Esophagus (tissue), 2 donors: ENCODE measurements at places on chromosomes 3 and 15. TPM values are rescaled to one million over a fixed set of nuclear protein-coding genes. Genes with fewer than 3 reads are reported as not detected.

The CDHR4 gene
- not detected for polyA plus RNA-seq

The GOLGA8S gene
- 0.04 TPM for polyA plus RNA-seq

The PIF1 gene
- polyA plus RNA-seq = 9.2 TPM

The C15orf62 gene
- 21.3 TPM for polyA plus RNA-seq

The CCR1 gene
- 0.61 TPM for polyA plus RNA-seq

The PRSS50 gene
- 0.06 TPM for polyA plus RNA-seq

The LMOD3 gene
- polyA plus RNA-seq = 0.06 TPM

The SLCO3A1 gene
- polyA plus RNA-seq = 18.2 TPM

The VEPH1 gene
- polyA plus RNA-seq = 0.08 TPM

The NR1I2 gene
- 0.02 TPM for polyA plus RNA-seq

The HMG20A gene
- polyA plus RNA-seq = 6.5 TPM

The LRRC2 gene
- polyA plus RNA-seq = 0.14 TPM

The GRK7 gene
- polyA plus RNA-seq = not detected

The DOCK3 gene
- 2.8 TPM for polyA plus RNA-seq

The CMC1 gene
- polyA plus RNA-seq = 21.9 TPM

The ACAN gene
- polyA plus RNA-seq = not detected

The RGMA gene
- polyA plus RNA-seq = 30.9 TPM
